Upper lobe of right lung (tissue), 1 donor: ENCODE measurements at places on chromosomes 12 and 14. TPM values are rescaled to one million over a fixed set of nuclear protein-coding genes. Genes with fewer than 3 reads are reported as not detected.
A peak's percentile ranks its signal among the peaks of the same experiment; 100 is the strongest.

- peaks cover 7% of the 10 kb centered on the region for H3K4me1 ChIP-seq
- H3K4me3 ChIP-seq = peak within 1 kb of the TSS; percentile 58
- no peaks in the 10 kb centered on the region for H3K36me3 ChIP-seq
- peak; percentile 84 for DNase-seq
- peaks cover 18% of the 10 kb centered on the region for H3K27me3 ChIP-seq
Measured at GRCh38 chr12:50057000-50057841, at the start of gene ASIC1. Gene ASIC1 (plus strand): TSS chr12:50057596. CDS start chr12:50058767, 1,171 bp downstream.

ZFHX2 gene
- 2.3 TPM for total RNA-seq

PLBD1 gene
- 49.3 TPM for total RNA-seq

HSPB8 gene
- total RNA-seq = 70.0 TPM

DNA sequence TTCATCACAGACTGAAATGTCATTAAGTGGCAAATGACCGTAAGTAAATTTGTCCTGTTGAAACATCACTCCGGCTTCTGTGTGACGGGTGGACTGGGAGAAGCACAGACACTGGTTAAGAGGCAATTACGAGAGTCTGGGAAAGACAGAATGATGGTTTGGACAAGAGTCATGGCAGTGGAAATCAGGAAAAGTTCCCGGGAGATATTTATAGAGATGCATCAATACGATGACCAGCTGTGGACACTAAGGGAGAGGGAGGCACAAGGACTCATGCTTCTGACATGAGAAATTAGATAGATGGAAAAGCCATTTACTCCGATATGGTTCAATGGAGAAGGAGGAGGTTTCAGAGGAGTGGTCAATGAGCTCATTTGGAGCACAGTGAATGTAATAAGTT, 27.3 kb downstream of the CKAP4 start:
- no peaks in the 10 kb centered on the region for H3K36me3 ChIP-seq
- H3K4me3 ChIP-seq = no peak overlapping the region
- no peak for DNase-seq
- no peaks in the 10 kb centered on the region for H3K27me3 ChIP-seq
- H3K27ac ChIP-seq = no peak overlapping the region

DNA sequence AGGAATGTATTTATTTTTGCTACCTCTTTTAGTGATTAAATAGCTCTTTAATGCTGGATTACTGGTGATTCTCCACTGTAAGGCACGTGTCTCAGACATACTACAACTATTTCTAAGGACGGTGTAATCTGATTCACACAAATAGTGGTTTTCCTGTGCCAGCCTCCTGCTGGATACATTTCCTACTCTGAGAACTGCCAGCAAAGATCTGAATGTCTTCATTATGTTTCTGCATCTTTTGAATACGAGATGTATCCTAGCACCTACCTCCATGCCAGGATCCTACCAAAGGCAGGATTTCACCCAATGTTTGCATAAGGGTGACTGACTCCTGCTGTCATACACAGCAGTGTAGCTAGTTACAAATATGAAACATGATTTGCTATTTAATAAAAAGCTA, 120.6 kb downstream of the PRICKLE1 start:
- H3K36me3 ChIP-seq = peaks cover 63% of the 10 kb centered on the region
- peaks cover 8% of the 10 kb centered on the region for H3K4me1 ChIP-seq
- DNase-seq = no peak
- no peaks in the 10 kb centered on the region for H3K27me3 ChIP-seq
- no peak overlapping the region for H3K27ac ChIP-seq

DNA sequence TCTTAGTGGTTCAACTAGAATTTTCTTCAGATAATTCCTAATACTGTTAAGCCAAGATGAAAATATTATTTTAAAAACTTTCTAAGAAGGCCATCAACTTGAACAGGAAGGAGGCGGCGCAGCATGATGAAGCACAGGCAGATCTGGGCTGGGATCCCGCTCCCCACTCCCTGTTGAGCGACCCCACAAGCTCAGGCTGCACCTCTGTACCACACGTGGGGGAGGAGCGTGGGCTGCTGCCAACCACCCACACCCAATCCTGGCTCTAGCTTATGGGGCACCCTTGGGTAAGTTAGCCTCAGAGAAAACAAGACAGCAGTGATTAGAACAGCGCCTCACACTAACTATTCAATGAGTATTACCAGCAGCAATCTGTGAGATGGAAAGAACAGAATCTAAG, 6.0 kb downstream of the MTERF2 start:
- peaks cover 9% of the 10 kb centered on the region for H3K4me1 ChIP-seq
- no peak for DNase-seq
- H3K4me3 ChIP-seq = no peak overlapping the region

GRCh38 chr12:41683023-41683422, 461.7 kb downstream of the GXYLT1 start:
- no peak overlapping the region for H3K4me3 ChIP-seq
- no peak overlapping the region for H3K27ac ChIP-seq
- H3K4me1 ChIP-seq = no peaks in the 10 kb centered on the region
- H3K27me3 ChIP-seq = no peaks in the 10 kb centered on the region
- H3K36me3 ChIP-seq = no peaks in the 10 kb centered on the region
- DNase-seq = no peak

DNA sequence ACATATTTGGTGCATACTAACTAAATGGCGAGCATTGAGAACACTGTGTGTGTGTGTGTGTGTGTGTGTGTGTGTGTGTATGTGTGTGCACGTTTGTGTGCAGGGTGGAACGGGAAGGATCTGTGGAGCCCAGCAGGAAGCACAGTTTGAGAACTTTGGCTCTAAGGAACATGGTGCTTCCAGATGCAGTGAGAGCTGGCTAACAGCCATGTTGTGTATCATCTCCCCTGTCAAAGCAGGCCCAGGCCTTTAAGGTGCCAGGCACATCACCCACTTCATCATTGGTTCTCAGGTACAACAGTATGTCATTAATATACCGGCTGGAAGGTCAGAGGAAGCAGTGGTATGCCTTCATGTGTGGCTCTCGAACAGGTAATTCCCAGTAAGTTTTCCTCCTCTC, 72.5 kb downstream of the SLC8A3 start:
- H3K4me3 ChIP-seq = no peak overlapping the region
- no peaks in the 10 kb centered on the region for H3K4me1 ChIP-seq
- H3K27ac ChIP-seq = no peak overlapping the region
- H3K36me3 ChIP-seq = no peaks in the 10 kb centered on the region
- no peak for DNase-seq
- H3K27me3 ChIP-seq = peaks cover 18% of the 10 kb centered on the region

GRCh38 chr12:2187195-2187945, 134.6 kb downstream of the CACNA1C start:
- H3K27ac ChIP-seq = no peak overlapping the region
- peaks cover 10% of the 10 kb centered on the region for H3K4me1 ChIP-seq
- no peak for DNase-seq
- no peaks in the 10 kb centered on the region for H3K27me3 ChIP-seq
- no peak overlapping the region for H3K4me3 ChIP-seq

ASCL4 gene
- not detected for total RNA-seq

DNA sequence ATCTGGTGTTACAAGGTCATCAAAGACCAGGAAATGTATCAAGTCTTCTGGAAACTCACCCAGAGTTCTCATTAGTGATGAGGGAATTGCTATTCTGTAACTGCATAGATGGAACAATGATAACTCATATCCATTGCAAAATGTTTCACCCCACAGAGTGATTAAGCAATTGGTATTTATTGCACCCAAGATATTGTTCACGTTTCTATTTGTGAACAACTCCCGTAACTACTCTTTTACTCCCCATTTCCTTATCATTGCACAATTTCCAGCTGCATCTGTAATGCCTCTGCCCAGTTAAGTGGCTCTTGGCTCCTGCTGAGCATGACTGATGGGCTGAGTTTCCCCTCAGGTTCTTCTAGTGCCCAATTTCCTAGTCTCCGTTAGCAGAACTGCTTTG, 108.7 kb upstream of the PRICKLE1 start:
- H3K4me1 ChIP-seq = peaks cover 21% of the 10 kb centered on the region
- H3K36me3 ChIP-seq = no peaks in the 10 kb centered on the region
- H3K27ac ChIP-seq = no peak overlapping the region
- DNase-seq = no peak

GPATCH2L gene
- 46.5 TPM for total RNA-seq

DNA sequence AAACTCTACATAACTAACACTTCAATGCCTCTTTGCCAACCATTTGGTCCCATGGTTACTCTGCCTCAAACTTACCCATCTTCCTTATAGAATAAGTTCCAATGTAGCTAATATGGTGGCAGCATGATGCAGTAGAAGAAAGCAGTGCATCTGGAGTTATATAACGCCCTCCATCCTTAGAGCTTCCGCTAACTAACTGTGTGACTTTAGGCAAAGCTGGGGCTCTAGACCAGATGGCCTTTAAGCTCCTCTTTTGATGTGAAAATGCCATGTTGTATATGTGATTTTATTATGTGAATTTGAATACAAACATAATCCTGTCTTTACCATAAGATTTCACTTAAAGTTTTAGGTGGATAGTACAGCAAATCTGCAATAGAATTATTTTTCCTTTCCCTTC, 6.1 kb downstream of the ABCD2 start:
- no peaks in the 10 kb centered on the region for H3K27me3 ChIP-seq
- H3K36me3 ChIP-seq = no peaks in the 10 kb centered on the region
- DNase-seq = no peak
- H3K27ac ChIP-seq = no peak overlapping the region
- no peaks in the 10 kb centered on the region for H3K4me1 ChIP-seq

DNA sequence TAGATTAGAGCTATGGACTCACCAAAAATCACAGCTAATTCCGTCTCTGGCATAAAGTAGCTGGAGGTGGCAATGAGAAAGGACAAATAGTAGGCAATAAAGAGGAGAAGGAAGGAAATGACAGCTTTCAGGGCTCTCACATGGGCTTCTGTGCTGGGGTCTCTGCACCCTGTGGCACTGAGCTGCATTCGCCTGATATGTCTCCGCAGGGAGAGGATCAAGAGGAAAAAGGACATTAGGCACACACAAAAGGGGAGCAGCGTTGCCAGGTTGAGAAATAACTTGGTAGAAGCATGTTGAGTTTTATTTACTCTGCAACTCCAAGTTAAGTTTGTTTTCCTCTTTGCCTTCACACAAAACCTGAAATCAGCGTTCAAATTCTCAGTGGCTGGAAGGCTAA, 686 bp downstream of the TAS2R7 start:
- H3K4me3 ChIP-seq = no peak overlapping the region
- H3K27ac ChIP-seq = no peak overlapping the region
- DNase-seq = no peak
- H3K4me1 ChIP-seq = no peaks in the 10 kb centered on the region
- H3K27me3 ChIP-seq = no peaks in the 10 kb centered on the region

GRCh38 chr14:32480337-32480736, 151.2 kb downstream of the AKAP6 start:
- H3K27ac ChIP-seq = no peak overlapping the region
- no peaks in the 10 kb centered on the region for H3K36me3 ChIP-seq
- no peaks in the 10 kb centered on the region for H3K4me1 ChIP-seq
- no peak overlapping the region for H3K4me3 ChIP-seq

INSM2 gene
- not detected for total RNA-seq

DNA sequence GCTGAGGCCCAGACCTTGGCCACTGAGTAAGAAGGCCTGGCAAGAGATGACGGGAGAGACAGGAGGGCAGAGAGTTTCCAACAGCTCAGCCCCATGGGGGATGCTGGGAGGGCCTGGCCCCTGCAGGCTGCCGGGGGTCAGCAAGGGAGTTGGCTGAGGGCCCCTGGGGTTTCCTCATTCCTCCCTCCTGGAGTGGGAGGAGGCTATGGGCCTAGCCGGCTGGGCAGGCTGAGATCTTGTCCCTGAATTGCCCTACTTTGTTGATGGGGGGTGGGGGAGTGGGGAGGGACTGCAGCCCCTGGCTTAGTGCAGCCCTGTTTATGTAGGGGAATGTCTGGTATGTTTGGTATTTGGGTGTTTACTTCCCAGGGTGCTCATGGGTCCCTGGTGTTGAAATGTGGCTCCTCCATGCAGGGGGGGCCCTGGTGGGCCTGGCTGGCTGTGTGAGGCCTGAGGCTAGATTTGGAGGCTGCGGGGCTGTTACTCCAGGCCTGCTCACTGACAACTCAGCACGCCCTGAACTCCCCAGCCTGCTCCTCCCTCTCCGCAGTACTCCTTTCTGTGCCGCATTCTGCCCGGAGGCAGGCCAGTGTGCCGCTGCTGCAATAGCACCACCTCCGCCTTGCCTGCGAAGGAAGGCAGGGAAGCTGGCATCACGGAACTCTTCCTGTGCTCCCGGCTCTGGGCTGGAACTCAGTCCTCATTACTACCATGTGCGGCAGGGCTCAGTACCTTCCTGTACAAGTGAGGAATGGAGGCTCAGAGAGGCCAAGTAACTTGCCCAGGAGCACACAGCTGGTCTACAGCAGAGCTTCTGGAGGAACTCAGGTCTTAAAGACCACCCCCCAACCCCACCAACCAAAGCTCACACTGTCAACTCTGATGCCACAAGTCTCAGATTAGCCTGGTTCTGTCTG, 25.3 kb downstream of the JDP2 start:
- DNase-seq = peak; percentile 77
- H3K27ac ChIP-seq = peak overlapping the region; percentile 75
- peaks cover 6% of the 10 kb centered on the region for H3K36me3 ChIP-seq
- H3K4me1 ChIP-seq = peaks cover 57% of the 10 kb centered on the region
- no peaks in the 10 kb centered on the region for H3K27me3 ChIP-seq

DNA sequence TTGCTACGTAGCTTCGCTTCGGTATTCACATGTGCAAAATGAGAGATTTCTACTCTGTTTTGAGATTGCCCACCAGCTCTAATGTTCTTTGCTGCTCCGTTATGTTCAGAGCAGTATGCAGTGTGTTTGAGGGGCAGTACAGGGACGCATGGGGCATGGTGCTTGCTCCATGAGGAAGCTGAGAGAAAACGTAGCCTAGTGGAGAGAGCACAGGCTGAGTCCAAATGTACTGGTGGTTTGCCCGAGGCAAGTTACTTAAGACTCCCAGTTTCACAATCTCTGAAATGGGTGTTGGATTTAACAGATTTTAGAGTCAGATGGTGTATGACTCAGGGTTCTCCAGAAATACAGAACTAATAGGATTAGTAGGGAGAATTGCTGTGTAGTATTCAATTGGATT, 310.5 kb downstream of the ETNK1 start:
- H3K4me3 ChIP-seq = no peak overlapping the region
- H3K27ac ChIP-seq = no peak overlapping the region
- no peak for DNase-seq
- no peaks in the 10 kb centered on the region for H3K4me1 ChIP-seq
- no peaks in the 10 kb centered on the region for H3K27me3 ChIP-seq

- no peaks in the 10 kb centered on the region for H3K27me3 ChIP-seq
- no peak overlapping the region for H3K4me3 ChIP-seq
- H3K4me1 ChIP-seq = no peaks in the 10 kb centered on the region
Measured at GRCh38 chr12:89427508-89428156, 75.3 kb upstream of the DUSP6 start.

KCNMB4 gene
- total RNA-seq = 6.0 TPM

DNA sequence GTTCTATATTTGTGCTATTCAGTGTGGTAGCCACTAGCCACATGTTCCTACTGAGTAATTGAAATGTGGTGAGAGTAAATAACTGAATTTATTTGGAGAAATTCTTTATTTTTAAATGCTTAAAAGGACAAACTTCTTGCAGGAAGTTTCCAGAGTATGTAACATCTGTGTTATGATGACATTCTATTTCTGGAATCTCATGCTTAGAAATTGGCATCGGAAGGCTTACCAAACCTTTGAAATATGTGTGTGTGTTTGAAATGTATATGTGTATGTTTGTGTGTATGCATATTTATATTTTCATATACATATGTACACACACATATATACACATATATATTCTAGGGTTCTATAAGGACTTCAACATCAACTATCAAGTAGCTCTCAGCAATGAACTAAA, 12.4 kb upstream of the WSCD2 start:
- H3K4me1 ChIP-seq = no peaks in the 10 kb centered on the region
- DNase-seq = no peak
- H3K4me3 ChIP-seq = no peak overlapping the region
- H3K27me3 ChIP-seq = peaks cover 6% of the 10 kb centered on the region

LTBR gene
- total RNA-seq = 156 TPM

- peaks cover 76% of the 10 kb centered on the region for H3K36me3 ChIP-seq
- no peak overlapping the region for H3K4me3 ChIP-seq
- DNase-seq = no peak
- no peak overlapping the region for H3K27ac ChIP-seq
- no peaks in the 10 kb centered on the region for H3K27me3 ChIP-seq
Measured at GRCh38 chr12:132056320-132056719, 87.8 kb downstream of the DDX51 start.
